ENCODE measurements at places on chromosomes 16 and 17.
A peak's percentile ranks its signal among the peaks of the same experiment; 100 is the strongest.

DNA sequence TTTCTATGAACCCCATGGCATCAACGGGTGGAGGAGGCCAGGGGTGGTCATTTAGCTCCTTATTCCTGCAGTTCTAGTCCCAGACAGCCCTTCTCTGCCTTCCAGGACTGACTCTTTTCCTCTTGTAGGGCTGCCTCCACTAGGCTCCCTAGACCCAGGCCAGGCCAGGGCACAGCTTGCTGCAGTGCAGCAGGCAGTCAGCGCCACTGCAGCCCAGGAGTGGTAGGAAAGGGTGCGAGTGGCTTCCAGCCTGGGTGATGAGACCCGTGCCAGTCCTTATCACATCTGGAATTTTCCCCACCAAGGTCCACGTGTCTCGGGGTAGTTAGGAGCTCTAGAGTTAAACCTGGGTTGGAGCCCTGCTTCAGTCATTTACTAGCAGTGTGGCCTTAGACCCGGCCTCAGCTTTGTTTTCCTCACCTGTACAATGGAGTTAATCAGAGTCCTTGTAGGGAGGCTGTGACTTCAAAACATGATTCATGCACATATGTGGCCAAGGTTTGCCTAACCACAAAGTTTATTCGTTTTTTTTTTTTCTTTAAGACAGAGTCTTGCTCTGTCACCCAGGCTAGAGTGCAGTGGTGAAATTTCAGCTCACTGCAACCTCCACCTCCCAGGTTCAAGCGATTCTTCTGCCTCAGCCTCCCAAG, 4.7 kb downstream of the SLC5A11 start:
- DNase-seq = no peak

GRCh38 chr16:4984174-4984990, 26.3 kb downstream of the SEC14L5 start:
- DNase-seq = no peak

DNA sequence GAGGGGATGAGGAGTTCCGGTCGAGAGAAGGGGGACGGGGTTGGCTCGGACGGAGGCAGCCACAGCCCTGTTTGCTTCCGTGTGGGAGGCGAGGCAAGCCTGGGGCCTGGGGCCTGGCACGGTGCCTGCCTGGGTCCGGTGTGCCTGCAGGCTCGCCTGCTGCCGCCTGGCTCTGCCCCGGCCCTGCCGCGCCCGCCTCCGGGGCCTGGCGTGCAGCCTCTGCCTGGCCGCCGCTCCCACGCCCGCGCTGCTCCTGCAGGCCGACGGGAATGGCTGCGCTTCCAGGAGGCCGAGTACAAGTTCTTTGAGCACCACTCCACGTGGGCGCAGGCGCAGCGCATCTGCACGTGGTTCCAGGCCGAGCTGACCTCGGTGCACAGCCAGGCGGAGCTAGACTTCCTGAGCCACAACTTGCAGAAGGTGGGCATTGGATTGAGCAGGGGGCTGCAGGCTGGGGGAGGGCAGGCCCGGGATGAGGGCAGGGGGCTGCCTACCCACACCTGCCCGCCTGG, 53.1 kb downstream of the MRC2 start:
- DNase-seq = no peak

DNA sequence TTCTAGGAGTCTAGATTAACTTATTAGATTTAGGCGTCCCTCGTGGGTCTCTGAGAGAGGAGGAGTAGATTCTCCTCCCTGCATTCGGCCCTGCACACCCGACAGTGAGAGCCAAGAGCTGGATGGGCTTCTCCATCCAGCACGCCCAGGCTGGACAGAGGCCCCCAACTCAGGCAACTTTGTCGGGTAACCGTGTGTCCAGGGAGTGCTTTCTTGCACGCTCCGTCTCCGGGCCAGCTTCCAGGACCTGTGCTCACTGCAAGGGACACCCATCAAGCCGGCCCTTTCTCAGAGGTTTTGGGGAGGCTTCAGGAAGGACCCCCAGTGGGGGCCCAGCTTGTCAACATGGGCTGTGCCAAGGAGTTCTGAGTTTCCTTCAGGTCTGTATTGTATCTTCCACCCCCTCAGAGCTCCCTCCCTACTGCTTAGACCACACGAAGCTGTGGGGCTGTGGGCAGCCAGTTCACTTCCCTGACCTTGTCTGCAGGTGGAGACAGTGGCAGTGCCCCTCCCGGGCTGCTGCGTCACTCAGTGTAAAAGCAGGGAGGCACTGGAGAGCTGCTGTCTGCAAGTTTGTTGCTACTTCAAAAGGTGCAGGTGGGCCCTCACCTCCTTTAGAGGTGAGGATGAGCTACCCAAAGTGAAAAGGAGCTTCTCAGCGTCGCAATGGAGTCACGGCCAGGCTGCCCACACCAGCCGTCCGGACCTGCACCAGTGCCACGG, 24.0 kb upstream of the C16orf78 start:
- DNase-seq = no peak

- DNase-seq = no peak
Observed at GRCh38 chr17:31510308-31511194, 119.1 kb downstream of the RAB11FIP4 start.

GRCh38 chr16:68658341-68658973, 13.3 kb downstream of the CDH3 start:
- DNase-seq = no peak

GRCh38 chr17:17186051-17186450, 20.1 kb downstream of the PLD6 start:
- DNase-seq = no peak

- DNase-seq = no peak
Observed at GRCh38 chr17:48570325-48571023, 7.7 kb downstream of the HOXB4 start.

- no peak for DNase-seq
Observed at GRCh38 chr16:14180481-14180944, 109.4 kb downstream of the MRTFB start.

GRCh38 chr17:75501378-75502071, 13.8 kb downstream of the CASKIN2 start:
- DNase-seq = no peak

GRCh38 chr17:22171631-22172030, 479.3 kb downstream of the KCNJ18 start:
- DNase-seq = no peak

GRCh38 chr16:13118091-13118490, 216.7 kb downstream of the SHISA9 start:
- no peak for DNase-seq

DNA sequence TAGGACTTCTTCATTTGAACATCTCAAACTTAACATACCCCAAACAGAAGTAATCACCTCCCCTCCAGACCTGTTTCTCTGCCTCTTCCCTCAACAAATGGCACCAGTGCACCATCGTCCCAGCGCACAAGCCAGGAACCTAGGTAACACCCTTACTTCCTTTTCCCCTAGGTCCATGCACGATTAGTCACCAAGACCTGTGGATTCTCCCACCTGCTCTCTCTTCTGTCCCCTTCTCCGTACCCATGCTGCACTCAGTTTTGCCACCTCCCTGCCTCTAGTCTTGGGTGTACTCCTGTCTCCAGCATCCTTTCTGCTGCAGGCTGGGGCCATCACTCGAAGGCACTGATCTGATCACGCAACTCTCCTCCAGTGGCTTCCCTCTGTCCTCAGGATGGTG, 3.2 kb downstream of the EMC8 start:
- no peak for DNase-seq

DNA sequence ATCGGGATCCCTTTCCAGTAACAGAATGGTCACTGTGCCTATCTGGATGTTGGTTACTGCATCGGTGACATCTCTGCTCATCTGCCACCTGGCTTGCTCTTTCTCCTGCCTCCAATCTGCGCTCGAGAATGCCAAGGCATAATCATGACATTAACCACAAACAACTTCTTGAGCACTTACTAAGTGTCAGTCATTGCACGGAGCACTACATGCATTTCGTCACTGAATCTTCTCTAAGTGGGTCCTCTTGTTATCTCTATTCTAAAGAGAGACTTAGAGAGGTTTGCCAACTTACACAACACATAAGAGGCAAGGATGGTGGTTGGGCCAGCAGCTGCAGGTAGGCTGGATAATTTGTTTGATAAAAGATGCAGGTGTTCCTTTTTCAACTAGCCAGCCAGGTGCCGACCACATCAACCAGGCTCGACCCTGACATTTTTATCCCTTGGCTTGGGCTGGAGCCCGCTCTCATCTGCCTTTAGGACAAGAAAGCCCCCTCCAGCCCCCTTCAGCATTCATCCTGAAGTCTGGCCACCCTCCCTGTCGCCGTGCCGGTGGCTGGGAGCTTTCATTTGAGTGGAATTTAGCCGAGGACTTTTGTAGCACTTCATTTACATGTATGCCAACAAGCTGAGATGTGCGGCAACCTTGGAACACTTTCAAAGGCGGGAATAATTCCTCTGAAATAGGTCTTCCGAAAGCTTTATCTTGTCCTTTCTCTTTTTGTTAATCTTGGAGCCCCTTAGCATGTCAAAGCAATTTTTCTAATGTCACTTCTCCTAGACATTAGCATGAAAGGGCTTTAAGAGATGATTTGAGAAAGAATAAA, 89.3 kb upstream of the NKD1 start:
- no peak for DNase-seq

DNA sequence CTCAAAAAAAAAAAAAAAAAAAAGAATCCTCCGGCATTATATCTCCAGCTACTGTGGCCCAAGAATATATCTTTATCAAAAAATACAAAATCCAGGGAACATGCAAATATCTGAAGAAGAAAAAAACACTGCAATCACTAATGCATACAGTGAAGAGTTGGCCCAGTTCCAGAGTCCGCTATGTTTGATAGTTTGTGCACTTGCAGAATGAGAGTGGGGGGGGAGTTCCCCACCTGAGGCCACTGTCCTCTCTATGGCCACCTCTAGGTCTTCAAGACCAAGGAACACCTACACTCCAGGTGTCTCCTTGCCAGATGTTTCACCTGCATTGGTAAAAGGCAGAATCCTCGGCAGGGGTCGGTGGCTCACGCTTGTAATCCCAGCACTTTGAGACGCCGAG, 4.0 kb downstream of the ZNF785 start:
- DNase-seq = no peak

DNA sequence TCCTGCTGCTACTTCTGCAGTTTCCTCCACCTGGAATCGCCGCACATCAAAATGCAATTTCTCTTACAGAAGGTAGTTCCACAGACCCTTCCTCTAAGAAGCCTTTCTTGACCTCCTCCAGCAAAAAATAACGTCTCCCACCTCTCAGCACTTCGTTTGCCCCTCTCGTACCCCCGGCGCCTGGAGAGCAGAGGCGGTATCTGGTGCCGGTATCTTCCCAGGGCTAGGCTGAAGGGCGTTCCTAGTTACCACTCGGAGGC, 482 bp downstream of the DCTPP1 start:
- no peak for DNase-seq

DNA sequence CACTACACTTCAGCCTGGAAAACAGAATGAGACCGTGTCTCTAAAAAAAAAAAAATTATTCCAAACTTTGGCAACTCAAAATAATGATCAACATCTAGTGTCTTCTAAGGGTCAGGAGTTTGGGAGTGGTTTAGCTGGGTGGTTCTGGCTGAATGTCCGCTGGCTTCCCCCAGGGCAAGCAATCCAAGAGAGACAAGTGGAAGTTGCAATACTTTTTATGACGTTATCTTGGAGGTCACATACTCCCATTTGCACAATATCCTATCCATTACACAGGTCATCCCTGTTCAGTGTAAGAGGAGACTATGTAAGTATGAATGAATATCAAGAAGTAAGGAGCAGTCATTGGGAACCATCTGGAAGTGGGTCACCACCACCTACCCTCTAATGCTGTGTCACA, 15.2 kb upstream of the CLEC3A start:
- no peak for DNase-seq

GRCh38 chr16:17404941-17405689, 65.6 kb downstream of the XYLT1 start:
- DNase-seq = peak; percentile 89

- DNase-seq = no peak
Observed at GRCh38 chr16:11211977-11212797, 43.8 kb downstream of the SOCS1 start.

DNA sequence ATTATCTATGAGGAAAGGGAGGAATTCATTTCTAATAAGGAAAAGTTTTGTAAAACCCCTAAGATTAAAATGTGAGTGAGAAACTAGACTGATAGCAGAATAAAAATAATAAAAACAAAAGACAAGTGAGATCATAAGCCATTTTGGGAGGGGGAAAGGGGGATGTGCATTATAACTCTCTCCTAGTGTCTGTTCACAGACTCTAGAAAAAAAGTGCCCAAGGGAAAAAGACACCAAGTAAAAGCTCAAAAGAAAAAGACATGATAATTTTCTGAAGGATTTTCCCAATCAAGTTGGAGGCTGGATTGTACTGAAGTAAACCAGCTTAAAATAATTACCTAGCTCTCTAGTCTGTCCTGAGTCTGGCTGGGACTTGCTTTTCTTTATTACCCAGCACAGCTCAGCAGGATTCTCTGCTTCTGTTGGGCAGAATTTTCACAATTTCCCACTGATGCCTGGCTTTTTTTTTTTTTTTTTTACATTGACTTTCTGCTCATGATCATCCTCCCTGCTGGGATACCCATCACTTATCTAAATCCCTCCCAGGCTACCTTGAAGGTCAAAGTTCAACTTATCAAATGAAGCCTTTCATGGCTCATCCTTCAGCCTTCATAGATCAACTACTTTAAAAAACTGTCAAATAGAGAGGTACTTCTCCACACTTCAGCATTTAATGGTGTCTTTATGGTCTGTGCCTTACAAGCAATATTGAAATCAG, 124.2 kb upstream of the KCNJ16 start:
- DNase-seq = no peak

DNA sequence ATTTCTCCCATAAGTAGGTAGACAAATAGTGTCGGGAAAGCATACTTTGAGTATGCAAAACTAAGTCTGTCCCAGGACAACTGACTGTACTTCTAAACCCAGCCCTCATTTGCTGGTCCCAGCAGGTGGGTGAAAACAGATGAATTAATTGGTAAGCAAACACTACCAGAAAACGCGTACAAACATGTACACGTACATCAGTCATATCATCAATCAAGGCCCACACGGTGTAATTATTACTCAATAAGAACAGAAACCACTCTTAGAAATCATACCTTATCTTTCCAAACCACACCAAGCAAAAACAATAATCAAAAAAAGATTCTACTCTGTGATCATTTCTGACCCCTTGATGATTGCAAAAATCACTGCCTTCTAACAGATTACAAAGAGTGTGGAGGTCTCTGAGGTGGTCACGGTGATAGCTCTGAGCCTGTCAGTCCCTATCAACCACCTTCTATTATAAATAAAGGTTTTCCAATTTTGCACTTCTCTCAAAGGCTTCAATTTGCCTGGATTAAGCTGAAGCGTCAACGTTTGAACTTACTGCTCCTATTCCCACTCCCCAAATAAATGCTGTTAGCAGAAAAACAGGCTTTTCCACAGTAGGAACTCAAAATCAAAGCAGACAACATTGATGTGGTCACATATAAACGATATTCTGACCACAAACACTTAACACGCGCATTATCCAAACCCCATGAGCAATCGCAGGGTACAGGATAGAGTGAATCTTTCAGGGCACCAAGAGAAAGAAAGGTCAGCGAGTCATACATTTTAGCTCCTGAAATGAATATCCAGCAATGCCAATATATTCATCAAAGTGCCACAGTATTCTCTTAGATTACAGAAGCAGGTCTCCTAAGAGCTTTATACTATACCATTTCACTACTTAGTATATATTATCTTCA, 211.9 kb downstream of the STX8 start:
- DNase-seq = no peak

- DNase-seq = no peak
Observed at GRCh38 chr17:1497831-1498230, 5.3 kb upstream of the MYO1C start.

All from psoas muscle (tissue), 8 donors.